ENCODE measurements at places on chromosomes 6 and 20. TPM values are rescaled to one million over a fixed set of nuclear protein-coding genes. Genes with fewer than 3 reads are reported as not detected.

Gene CD2AP
- total RNA-seq, result 18.4 TPM

Gene SIM1
- total RNA-seq, result not detected

Gene SOX4
- total RNA-seq, result 9.3 TPM

Gene SPATA2
- total RNA-seq, result 6.0 TPM

Gene FNDC1
- total RNA-seq, result 2.1 TPM

Gene PHACTR1
- total RNA-seq, result 1.5 TPM

Gene MYBL2
- not detected for total RNA-seq

Gene MICA
- total RNA-seq, result 24.7 TPM

Gene NHSL1
- 9.2 TPM for total RNA-seq

Gene C20orf144
- total RNA-seq, result not detected

Gene AKAP7
- 10.1 TPM for total RNA-seq

Gene LAMA2
- 203 TPM for total RNA-seq

Gene ZBTB12
- 0.63 TPM for total RNA-seq

Gene ACTL10
- 4.3 TPM for total RNA-seq

Gene PMEPA1
- total RNA-seq, result 21.0 TPM

Gene TMEM74B
- 12.4 TPM for total RNA-seq

Gene NKAIN4
- total RNA-seq, result 7.2 TPM

Gene SUMO4
- total RNA-seq, result 6.9 TPM

Gene ARFGEF3
- 3.9 TPM for total RNA-seq

Gene NCOA3
- 48.9 TPM for total RNA-seq

Gene MPC1
- total RNA-seq, result 29.8 TPM

Gene CLVS2
- total RNA-seq, result under 0.01 TPM

Gene PRL
- not detected for total RNA-seq

Gene LPA
- total RNA-seq, result not detected

All from tibial nerve (tissue), 4 donors.